ENCODE measurements at places on chromosomes 12 and 14. TPM values are rescaled to one million over a fixed set of nuclear protein-coding genes. Genes with fewer than 3 reads are reported as not detected.

DNA sequence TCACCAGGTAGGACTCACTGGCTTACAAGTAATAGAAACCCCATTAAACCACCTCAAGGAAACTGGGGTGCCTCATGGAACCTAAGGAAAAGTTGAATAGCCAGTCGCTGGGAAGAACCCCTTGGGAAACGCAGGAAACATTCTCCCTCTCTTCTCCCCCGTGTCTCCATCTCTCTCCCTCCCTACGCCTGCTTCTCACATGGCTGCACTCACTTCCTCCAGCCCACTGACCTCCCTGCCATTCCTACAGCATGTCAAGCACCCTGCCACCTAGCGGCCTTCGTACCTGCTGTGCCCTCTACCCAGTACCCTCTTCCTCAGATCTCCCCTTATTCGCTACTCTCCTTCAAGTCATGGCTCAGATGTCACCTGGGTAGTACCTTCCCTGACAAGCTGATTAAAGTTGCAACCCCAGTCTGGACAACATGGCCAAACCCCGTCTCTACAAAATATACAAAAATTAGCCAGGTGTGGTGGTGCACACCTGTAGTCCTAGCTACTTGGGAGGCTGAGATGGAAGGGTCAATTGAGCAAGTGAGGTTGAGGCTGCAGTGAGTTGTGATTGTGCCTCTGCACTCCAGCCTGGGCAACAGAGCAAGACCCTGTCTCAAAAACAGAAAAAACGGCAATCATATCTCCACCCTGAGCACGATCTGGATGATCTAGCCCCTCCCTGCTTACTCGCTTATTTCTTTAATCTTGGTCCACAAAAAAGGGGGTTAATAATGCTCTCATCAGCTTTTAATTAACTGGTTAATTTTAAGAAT lies 6.4 kb upstream of the DTX1 start:
- no peak overlapping the region for H3K27ac ChIP-seq
- H3K4me1 ChIP-seq = no peaks in the 10 kb centered on the region
- peaks cover 75% of the 10 kb centered on the region for H3K27me3 ChIP-seq
- H3K4me3 ChIP-seq = no peak overlapping the region
- no peak for DNase-seq

- H3K4me3 ChIP-seq = no peak overlapping the region
- peaks cover 73% of the 10 kb centered on the region for H3K4me1 ChIP-seq
- H3K36me3 ChIP-seq = peaks cover 57% of the 10 kb centered on the region
- no peaks in the 10 kb centered on the region for H3K27me3 ChIP-seq
- DNase-seq = no peak
These were observed 266.8 kb upstream of the FKBP4 start for GRCh38 chr12:2528001-2528400.

- H3K27ac ChIP-seq = no peak overlapping the region
- H3K4me1 ChIP-seq = no peaks in the 10 kb centered on the region
- no peak for DNase-seq
These were observed 15.8 kb upstream of the OAS2 start for GRCh38 chr12:112962561-112962960.

DNA sequence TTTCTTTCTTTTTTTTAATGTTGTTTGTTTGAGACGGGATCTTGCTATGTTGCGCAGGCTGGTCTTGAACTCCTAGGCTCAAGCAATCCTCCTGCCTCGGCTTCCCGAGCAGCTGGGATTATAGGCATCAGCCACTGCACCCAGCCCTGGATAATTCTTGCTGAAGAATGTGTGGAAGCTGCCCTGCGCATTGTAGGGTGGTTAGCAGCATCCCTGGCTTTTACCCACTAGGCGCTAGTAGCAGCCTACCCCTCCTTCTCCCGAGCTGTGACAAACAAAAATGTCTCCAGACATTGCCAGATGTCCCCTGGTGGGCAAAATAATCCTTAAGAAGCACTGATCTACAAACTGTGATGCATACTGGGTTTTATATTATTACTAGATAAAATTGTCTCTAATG lies 6.6 kb downstream of the DCAF4 start:
- H3K4me3 ChIP-seq = no peak overlapping the region
- peaks cover under 1% of the 10 kb centered on the region for H3K4me1 ChIP-seq
- H3K27me3 ChIP-seq = no peaks in the 10 kb centered on the region

AQP5 gene
- total RNA-seq = 0.41 TPM

MED13L gene
- total RNA-seq = 55.0 TPM

GPR132 gene
- 1.0 TPM for total RNA-seq

DNA sequence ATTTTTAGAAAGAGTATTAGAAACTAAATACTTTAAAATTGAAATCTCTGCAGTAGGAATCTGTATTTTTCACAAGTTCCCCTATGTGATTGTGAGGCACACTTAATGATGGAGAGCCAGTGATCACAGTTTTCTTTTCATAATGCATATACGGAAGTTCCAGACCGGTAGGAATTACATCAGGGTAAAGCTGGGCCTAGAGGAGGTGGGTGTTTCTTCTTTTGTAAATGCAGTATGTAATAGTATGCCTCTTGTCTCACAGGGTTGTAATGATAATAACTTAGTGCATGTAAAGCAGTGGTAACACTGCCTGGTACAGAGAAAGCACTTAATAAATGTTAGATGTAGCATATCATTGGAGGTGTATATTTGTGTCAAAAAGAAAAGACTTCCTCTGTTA lies 57.2 kb upstream of the LRTM2 start:
- H3K27ac ChIP-seq = no peak overlapping the region
- peaks cover 21% of the 10 kb centered on the region for H3K4me1 ChIP-seq
- peaks cover under 1% of the 10 kb centered on the region for H3K36me3 ChIP-seq

TOMM20L gene
- total RNA-seq = not detected

POTEG gene
- not detected for total RNA-seq

SCN8A gene
- total RNA-seq = 0.41 TPM

NTS gene
- total RNA-seq = not detected

DNA sequence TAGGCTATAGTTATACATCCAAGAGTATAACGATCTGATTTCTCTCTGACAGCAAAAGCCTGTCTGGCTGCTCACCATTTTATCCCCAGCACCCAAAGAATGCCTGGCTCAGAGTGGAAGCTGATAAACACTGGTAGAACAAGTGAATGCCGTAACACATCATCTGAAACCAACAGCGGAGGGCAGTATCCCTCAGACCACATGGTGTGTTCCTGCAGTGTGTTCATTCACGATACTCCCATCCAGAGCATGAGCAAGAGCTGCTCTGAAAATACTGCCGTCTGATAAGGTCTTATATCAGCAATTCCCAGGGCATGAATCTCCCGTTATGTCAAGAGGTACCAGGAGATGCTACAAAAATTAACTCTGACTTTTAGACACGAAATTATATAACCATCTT lies 95.9 kb downstream of the TTC7B start:
- H3K27me3 ChIP-seq = no peaks in the 10 kb centered on the region
- H3K27ac ChIP-seq = no peak overlapping the region
- no peak overlapping the region for H3K4me3 ChIP-seq
- DNase-seq = no peak
- H3K4me1 ChIP-seq = peaks cover 30% of the 10 kb centered on the region
- H3K36me3 ChIP-seq = peaks cover 11% of the 10 kb centered on the region

DNA sequence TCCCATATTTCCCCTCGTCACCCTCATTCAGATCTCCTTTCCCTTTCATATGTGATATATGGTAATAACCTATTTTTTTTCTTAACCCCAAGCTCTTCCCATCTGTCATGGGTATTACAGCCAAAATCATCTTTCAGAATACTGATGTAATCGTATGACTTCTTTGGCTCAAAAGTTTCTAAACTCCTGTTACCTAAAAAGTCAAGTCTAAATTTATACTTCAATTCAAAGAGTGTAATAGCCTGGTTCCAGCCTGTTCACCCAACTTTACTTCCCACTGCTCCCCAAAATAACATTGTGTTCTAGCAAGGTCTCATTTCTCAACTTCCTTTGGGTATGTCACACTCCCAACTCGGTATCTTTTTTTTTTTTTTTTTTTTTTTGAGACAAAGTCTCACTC lies 48.5 kb downstream of the TBK1 start:
- H3K36me3 ChIP-seq = peaks cover 63% of the 10 kb centered on the region
- no peak overlapping the region for H3K4me3 ChIP-seq
- no peak overlapping the region for H3K27ac ChIP-seq
- H3K4me1 ChIP-seq = no peaks in the 10 kb centered on the region
- H3K27me3 ChIP-seq = no peaks in the 10 kb centered on the region

- no peak for DNase-seq
- H3K4me3 ChIP-seq = no peak overlapping the region
- no peaks in the 10 kb centered on the region for H3K27me3 ChIP-seq
- H3K27ac ChIP-seq = no peak overlapping the region
- H3K4me1 ChIP-seq = no peaks in the 10 kb centered on the region
- no peaks in the 10 kb centered on the region for H3K36me3 ChIP-seq
These were observed 108.6 kb upstream of the DYRK2 start for GRCh38 chr12:67539946-67540345.

DNA sequence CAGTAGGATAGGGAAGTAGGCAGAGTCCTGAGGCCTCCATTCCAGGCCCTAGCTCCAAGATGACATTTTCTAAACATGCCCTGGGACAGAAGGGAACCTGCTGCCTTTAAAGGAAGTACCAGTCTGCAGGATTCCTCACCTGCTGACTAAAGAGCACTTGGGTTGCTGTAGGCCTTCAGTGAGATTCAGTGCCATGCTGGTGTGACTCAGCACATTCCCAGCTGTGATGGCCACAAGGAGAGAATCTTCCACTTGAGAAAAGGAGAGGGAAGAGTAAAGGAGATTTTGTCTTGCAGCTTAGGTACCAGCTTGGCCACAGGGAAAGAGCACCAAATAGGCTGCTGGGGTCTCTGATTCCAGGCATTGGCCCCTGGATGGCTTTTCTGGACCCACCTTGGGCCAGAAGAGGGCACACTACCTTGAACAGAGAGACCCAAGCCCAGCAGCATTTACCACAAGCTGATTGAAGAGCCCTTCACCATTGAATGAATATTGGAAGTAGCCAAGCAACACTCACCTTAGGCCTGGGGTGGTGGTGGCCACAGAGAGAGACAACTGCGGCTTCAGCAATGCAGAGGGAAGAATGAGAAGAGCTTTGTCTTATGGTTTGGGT lies 498.3 kb downstream of the KCNH5 start:
- H3K36me3 ChIP-seq = no peaks in the 10 kb centered on the region
- H3K4me3 ChIP-seq = no peak overlapping the region
- H3K27me3 ChIP-seq = no peaks in the 10 kb centered on the region
- H3K27ac ChIP-seq = no peak overlapping the region
- no peak for DNase-seq
- H3K4me1 ChIP-seq = no peaks in the 10 kb centered on the region

DNA sequence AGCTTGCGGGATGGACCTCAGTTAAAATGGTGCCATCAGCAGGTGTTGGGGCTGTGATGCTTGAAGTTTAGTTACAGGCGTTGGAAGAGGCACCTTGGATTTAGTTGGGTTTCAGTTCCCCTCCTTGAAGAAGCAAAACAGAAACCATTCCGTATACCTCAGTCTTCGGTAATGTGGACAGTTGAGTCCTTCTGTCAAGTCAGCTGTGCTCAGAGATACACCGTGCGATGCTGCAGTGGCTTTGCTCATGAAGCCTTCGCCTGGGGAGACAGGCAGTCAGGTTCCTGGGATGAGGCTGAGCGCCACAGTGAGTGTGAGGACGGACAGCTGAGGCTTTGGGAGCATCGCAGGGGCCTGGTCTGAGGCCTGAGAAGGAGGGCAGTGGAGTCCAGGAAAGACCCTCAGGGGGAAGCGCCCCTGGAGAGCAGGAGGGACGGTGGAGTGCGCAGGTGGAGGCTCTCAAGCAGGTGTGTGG lies 7.4 kb downstream of the RAN start:
- H3K36me3 ChIP-seq = peaks cover 26% of the 10 kb centered on the region
- H3K4me3 ChIP-seq = no peak overlapping the region
- H3K27me3 ChIP-seq = no peaks in the 10 kb centered on the region
- DNase-seq = no peak
- peaks cover 7% of the 10 kb centered on the region for H3K4me1 ChIP-seq
- no peak overlapping the region for H3K27ac ChIP-seq

RTN1 gene
- total RNA-seq = 0.80 TPM

- no peak for DNase-seq
- H3K27me3 ChIP-seq = no peaks in the 10 kb centered on the region
- no peaks in the 10 kb centered on the region for H3K36me3 ChIP-seq
- H3K4me1 ChIP-seq = no peaks in the 10 kb centered on the region
These were observed 49.0 kb downstream of the MDGA2 start for GRCh38 chr14:47626151-47627035.

GRCh38 chr12:71828813-71829212 lies 10.7 kb upstream of the TBC1D15 start:
- no peaks in the 10 kb centered on the region for H3K4me1 ChIP-seq
- no peaks in the 10 kb centered on the region for H3K36me3 ChIP-seq
- no peak overlapping the region for H3K27ac ChIP-seq
- no peaks in the 10 kb centered on the region for H3K27me3 ChIP-seq

GRCh38 chr12:69555461-69555860 lies 29.8 kb upstream of the CCT2 start:
- H3K27me3 ChIP-seq = no peaks in the 10 kb centered on the region
- H3K27ac ChIP-seq = no peak overlapping the region
- H3K4me1 ChIP-seq = peaks cover 28% of the 10 kb centered on the region
- H3K4me3 ChIP-seq = no peak overlapping the region
- H3K36me3 ChIP-seq = no peaks in the 10 kb centered on the region
- no peak for DNase-seq

DNA sequence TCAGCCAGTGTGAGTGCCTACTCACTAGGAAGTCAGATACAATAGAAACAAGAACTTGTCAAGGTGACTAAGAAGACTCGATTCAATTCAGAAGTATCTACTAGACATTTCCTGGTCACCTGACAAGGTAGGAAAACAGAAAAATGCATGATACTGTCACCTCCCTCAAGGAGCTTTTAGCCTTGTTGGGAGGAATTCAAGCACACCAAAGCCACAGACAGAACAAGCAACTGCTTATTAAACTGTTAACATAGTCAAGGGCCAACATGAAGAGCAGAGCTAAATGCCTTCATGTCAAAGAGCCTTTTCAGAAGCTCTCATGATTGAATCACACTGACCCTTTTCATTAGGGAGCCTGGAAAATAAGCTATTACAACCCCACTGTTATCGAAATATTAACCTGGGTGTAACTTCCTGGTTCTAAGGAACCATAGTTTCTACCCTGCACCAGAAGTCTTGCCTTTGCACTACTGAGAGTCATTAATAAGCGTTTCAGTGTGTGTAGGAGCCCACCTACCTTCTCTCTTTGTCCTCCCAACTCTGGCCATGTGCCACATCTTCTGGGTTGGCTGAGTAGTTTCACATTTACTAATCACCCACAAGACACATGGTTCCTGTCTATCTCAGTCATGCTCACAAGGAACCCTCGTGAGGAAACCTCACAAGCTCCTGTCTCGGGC lies 31.0 kb upstream of the LGALS3 start:
- no peaks in the 10 kb centered on the region for H3K36me3 ChIP-seq
- H3K4me1 ChIP-seq = peaks cover 60% of the 10 kb centered on the region
- no peak for DNase-seq
- no peaks in the 10 kb centered on the region for H3K27me3 ChIP-seq
- peak overlapping the region; percentile 95 for H3K27ac ChIP-seq

AQP6 gene
- total RNA-seq = not detected

CABP1 gene
- 4.2 TPM for total RNA-seq
